ENCODE measurements at places on chromosomes 4 and X. TPM values are rescaled to one million over a fixed set of nuclear protein-coding genes. Genes with fewer than 3 reads are reported as not detected.

DNA sequence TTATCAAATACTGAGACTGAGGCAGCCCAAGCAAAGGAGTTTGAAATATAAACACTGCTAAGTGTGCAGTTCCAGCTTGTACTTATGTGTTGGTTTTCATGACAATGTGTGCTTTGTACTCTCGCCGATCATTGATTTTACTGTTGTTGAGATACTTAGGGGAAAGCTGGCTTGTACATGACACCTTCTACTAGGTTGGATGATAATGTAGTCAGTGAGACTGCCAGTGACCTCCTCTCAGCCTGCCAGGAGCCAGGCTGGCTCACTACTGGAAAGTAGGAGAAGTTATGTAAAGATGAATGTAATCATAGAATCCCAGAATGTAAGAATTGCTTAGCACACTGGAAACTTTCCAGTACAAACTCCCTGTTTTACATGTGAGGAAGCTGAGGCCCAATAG lies 132.0 kb downstream of the AFF2 start:
- DNase-seq = no peak

DNA sequence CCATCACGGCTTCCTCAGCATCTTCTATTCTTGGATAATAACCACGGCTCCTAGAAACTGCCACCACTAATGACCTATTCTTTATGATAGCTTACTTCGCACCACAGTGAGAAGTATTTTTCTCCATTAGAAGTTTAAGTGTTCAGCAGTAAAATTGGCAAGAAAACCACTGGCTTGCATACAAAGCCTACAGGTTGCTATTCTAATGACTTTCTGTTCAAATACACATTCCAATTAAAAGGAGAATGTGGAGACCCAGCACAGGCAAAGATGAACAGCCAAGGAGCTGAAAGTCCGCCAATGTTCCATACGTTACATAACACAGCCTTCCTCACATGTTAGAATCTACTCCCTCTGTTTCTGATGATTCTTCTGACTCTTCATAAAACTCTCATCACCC lies 875.0 kb upstream of the PRKX start:
- DNase-seq = no peak

DNA sequence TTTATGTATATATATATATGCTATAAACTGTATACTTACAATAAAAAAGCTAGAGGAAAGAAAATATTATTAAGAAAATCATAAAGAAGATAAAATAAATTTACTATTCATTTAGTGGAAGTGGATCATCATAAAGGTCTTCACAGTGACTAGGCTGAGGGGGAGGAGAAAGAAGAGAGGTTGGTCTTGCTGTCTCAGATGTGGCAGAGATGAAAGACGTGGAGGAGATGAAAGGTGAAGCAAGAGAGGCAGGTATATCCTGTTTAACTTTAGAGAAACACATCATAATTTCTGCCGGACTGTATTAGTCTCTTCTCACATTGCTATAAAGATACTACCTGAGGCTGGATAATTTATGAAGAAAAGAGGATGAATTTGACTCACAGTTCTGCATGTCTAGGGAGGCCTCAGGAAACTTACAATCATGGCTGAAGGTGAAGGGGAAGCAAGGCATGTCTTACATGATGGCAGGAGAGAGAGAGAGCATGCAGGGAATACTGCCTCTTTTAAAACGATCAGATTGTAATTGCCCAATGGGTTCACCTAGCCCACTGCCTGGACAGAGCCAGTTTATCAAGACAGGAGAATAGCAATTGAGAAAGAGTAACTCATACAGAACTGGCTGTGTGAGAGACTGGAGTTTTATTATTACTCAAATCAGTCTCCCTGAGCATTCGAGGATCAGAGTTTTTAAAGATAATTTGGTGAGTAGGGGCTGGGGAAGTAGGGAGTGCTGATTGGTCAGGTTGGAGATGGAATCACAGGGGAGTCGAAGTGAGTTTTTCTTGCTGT lies 22.1 kb upstream of the RRAGB start:
- DNase-seq = no peak

DNA sequence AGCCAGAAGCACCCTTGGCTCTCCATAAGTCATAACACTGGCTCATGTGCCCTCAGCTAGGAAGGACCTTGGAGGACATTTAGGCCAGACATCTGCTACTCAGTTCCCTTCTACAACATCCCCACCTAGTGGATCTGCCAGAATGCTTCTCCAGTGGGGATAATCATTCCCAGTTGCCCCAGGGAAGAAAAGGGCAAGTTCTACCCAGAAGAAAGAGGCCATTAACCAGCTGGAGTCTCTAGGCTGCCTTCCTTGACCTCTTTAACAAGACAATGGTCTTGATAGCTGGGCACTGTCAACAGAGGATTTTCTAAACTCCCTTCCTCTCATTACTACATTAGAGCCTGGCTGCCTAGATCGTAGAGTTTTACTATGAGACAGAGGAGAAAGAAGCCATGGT lies 42.0 kb downstream of the LGI2 start:
- no peak for DNase-seq

GRCh38 chr4:78079726-78080430 lies 22.8 kb downstream of the FRAS1 start:
- DNase-seq = no peak

- DNase-seq = no peak
Observed at GRCh38 chr4:155802190-155802959, 43.6 kb downstream of the GUCY1B1 start.

DNA sequence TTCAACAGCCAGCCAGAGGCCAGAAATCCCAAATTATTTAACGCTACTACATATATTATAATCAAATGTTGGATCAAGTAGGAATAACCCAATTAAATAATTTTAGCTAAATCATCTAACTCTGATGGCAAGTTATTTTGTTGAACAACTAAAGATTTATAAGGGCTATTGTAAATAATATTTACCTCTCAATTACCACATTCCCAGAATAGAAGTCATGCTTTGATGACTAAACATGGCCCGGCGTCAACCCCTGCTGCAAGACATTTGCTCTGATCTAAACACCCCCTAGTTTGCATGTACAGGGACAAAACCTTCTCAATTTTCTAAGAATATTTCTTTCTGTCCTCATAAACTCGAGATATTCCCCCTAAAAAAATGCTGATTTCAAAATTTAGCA lies 14.2 kb downstream of the VEGFC start:
- no peak for DNase-seq

Gene DGKK
- polyA plus RNA-seq = 0.07 TPM

Gene KLHL34
- polyA plus RNA-seq = 0.84 TPM

- peak; percentile 79 for DNase-seq
Observed at GRCh38 chr4:104906276-104906675, 240.4 kb upstream of the TET2 start.

- no peak for DNase-seq
Observed at GRCh38 chrX:73076838-73077237, 2.5 kb downstream of the PABPC1L2A start.

DNA sequence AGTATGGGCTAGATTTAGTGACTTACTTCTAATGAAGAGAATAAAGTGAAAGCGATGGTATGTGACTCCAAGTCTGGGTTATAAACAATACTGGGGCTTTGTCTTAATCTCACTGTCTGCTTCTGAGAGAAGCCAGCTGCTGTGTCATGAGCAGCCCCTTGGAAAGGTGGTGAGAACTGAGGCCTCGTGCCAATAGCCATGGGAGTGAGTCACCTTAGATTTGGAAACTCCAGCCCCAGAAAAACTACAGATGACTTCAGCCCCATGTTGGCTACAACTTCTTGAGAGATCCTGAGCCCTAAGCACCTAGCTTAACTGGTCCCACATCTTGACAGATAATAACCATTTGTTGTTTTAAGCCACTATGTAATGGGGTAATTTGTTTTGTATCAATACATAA lies 77.6 kb downstream of the CWH43 start:
- no peak for DNase-seq

GRCh38 chr4:40246011-40246900 lies 49.4 kb downstream of the RHOH start:
- no peak for DNase-seq

DNA sequence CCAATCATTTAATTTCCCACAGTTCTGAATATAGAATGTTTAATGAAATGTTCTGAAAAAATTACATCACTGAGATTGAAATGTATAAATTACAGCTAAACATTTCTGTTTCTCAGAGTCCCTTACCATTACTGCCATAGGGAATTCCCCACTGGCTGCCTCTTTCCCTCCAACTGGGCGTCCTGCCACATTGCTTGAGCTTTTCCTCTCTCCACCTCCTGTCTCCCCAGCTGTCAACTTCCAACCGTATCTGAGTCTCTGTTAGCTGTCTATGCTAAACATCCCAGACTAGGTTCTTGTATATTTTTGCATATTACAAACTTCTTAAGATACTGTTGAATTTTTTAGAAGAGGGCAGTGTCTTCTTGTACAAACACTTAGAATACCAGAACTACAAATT lies 407.3 kb upstream of the SLIT2 start:
- peak; percentile 50 for DNase-seq

DNA sequence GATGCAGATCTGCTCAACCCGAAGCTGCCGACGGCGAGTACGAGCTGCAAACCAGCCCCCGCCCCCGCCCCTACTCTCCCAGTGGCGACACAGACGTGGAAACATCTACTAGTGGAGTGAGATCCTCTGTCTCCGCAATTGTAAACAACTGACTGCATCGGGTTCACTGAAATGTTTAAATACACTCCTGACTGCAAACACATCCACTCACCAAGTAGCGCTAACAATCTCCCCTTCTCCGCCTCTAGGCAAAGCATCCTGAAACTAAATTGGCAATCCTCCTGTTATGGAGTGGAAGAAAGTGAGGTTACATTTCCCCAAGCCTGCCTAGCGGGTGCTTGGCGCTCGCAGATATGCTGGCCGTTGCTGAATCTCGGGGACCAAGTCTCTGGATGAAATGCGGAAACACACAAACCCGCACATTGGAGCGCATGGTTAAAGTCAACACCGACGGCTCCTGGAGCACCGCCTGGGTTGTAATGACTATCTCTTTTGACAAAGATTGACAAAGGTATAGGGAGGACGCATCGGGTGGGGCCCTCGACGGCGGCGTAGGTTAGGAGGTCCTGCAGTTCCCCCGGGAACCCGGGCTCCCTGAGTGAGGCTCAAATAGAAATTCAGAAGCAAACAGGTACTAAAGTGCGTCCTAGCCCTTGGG lies 117.0 kb upstream of the TEX13C start:
- DNase-seq = peak; percentile 23

Gene ZBED1
- 24.5 TPM for polyA plus RNA-seq

- no peak for DNase-seq
Observed at GRCh38 chrX:131399678-131400428, 110.7 kb upstream of the IGSF1 start.

DNA sequence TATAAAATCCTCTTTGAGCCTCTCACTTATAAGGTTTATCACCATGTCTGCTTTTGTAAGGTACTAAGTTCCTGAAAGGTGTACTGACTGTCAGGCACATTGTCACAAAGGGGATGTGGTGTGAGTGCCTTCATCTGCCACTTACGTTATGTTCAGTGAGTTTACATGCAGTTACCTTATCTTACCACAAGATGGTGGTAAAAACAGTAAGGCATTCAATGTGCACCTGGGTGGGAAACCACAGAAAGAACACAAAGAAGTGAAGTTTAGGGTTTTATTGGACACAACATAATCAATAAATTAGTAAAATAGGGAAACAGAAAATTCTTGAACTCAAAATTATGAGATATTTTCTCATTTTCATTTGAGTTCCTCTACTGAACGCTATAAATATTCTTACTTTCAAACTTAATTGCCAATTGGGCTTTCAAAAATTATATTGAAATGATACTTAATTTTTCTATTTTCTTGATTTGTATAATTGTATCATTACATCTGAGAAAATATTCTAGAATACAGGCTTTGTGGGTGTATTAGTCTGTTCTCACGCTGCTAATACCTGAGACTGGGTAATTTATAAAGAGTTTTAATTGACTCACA lies 650.8 kb downstream of the PCDH7 start:
- DNase-seq = peak; percentile 44

- DNase-seq = peak; percentile 78
Observed at GRCh38 chr4:145531223-145531622, 49.6 kb downstream of the SMAD1 start.

DNA sequence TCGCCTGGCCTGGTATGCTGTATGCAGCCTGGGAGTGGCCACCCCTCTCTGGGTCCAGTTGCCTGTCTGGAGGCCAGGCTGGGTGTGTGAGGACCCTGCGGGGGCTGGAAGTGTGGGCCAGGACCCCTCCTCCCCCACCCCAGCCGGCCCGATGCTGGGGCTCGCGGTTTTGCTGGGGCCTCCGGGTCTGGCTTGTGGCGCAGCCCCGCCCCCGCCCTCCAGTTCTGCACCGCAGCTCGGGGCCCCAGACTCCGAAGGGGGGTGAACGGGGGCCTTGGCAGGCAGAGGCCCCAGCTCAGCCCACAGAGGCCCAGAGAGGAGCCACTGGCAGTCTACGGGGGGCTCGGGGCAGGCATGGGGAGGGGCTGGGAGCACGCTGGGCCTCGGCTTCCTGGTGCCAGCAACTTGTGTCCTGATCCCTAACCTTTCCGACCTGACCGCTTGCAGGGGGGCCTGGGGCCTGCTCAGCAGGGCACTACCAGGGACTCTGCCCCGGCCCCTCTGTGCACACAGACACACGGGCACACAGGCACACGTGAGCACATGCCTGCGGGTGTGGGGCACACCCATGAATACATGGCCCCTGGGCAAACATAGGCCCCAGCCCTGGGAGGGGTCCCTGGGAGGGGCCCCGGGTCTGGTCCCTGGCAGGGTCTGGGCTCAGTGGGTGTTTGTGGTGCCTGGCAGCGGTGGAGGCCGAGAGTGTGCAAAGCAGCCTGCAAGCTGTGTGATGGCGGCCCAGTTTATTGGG lies 21.4 kb upstream of the FGFR3 start:
- DNase-seq = no peak

GRCh38 chr4:147821555-147821954 lies 89.7 kb downstream of the ARHGAP10 start:
- no peak for DNase-seq

- no peak for DNase-seq
Observed at GRCh38 chr4:4410271-4410670, 23.4 kb downstream of the NSG1 start.

- no peak for DNase-seq
Observed at GRCh38 chrX:11346121-11346682, 53.0 kb downstream of the AMELX start.
